ENCODE measurements at places on chromosomes 1 and 21.

DNA sequence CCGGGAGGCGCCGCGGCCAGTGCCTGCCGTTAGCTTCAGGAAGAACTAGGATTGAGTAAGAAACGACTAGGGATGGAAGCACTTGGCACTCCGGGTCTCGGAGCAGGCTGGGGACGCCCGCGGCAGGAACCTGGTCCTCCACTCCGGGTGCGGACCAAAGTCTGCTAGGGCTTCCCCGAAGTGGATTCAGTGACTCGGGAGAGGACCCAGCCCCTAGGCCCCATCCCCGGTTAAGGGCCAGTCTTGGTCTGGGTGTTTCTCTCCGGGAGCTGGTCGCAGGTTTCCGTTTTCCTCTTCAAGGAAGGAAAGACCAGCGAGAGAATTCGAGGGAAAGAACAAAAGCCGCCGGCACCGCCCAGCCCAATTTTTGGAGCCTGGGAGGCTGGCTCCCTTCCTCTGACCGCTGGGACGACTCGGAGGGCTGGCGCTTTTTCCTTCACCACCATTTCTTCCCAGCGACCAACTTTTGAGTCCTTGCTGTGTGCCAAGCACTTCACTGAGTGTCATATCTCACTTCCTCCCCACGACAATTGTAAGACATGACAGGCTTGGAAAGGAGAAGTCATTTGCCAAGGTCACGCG lies 16.8 kb upstream of the STMN1 start:
- DNase-seq: peak; percentile 35

- DNase-seq: no peak
Measured at GRCh38 chr21:35451276-35451675, 402.2 kb upstream of the RUNX1 start.

GRCh38 chr1:91527781-91528180 lies 27.1 kb downstream of the CDC7 start:
- no peak for DNase-seq

- DNase-seq: no peak
Measured at GRCh38 chr1:66434096-66434495, 99.9 kb upstream of the SGIP1 start.

DNA sequence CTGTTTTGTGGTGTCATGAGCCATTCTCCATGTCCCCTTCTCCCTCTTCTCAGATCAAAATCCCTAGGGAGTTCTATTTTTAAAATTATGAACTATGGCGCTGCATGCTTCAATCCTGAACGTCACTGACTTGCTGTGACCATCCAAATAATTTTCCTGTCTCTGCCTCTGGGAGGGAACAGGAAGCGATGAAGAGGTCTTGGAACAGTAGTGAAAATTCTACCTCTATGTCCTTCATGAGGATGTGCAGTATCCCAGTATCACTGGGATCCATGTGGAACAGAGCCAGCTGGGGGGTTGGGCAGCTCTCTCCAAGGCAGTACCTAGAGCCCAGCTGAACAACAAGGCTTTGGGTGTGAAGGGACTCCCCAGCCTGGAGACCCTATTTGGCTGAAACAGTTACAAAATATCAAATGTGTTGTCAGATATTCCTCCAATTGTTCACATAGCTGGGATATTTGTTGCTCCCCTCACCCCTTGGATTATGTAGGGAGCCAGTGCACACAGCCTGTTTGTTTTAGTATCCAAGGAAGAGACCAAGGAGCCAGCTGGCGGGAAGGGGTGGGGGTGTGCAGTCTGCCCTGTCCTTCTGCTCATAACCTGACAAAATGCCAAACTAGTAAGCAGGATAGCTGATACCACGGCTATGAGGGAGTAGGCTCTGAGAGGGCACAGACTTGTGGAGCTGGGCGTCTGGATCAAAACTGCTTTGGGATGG lies 7.6 kb downstream of the DCLRE1B start:
- no peak for DNase-seq

- DNase-seq: peak; percentile 63
Measured at GRCh38 chr1:110341146-110341871, 2.1 kb downstream of the RBM15 start.

Data from BE2C (cell line).